ENCODE measurements at places on chromosomes 7 and 10.

DNA sequence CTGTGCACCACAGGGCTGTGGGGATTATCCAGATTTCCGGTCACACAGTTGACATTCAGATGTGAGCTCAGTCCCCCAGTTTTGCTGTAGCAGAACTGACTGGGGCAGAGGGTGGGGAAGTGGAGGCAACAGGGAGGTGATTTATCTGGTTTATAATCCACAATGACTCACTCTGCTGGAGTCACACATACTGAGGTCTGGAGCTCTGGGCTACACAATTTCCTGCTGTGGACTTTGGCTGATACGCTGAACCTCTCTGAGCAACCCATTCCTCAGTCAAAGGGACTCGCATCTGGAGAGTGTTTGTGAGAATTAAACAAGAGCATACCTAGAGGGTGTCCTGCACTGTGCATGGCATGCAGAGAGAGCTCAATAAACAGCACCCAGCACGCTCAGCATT, 64.8 kb upstream of the PLPP4 start:
- no peak overlapping the region for H3K27ac ChIP-seq
- peaks cover 4% of the 10 kb centered on the region for H3K4me1 ChIP-seq
- no peaks in the 10 kb centered on the region for H3K36me3 ChIP-seq
- peak; percentile 73 for DNase-seq

- no peak overlapping the region for H3K4me3 ChIP-seq
- peak; percentile 23 for DNase-seq
- no peaks in the 10 kb centered on the region for H3K4me1 ChIP-seq
These were observed 895 bp downstream of the VSTM2A start for GRCh38 chr7:54543051-54543488.

DNA sequence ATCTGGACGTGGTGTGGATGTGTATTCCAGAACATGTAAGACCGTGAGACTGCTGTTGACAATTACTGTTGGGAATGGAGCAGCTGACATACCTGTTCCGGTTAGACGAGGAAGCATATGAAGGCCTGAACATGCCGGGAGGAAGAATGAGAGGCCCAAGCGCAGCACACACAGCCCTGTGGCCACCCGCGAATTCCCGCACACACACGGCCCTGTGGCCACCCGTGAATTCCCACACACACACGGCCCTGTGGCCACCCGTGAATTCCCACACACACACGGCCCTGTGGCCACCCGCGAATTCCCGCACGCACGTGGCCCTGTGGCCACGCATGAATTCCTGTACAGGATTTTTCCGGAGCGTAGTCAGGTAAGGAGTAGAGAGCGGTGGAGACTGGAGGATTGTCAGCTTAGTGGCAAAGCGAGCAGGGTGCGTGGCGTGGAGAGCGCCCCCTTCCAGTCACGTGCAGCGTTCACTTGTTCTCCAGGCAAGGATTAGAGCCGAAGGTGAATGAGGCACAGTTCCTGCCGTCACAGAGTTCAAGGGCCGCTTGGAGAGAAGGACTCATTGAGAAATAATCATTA, 9.5 kb upstream of the SUN1 start:
- no peaks in the 10 kb centered on the region for H3K27me3 ChIP-seq
- peaks cover 3% of the 10 kb centered on the region for H3K4me1 ChIP-seq
- H3K4me3 ChIP-seq, result no peak overlapping the region
- H3K27ac ChIP-seq, result no peak overlapping the region
- H3K36me3 ChIP-seq, result no peaks in the 10 kb centered on the region

DNA sequence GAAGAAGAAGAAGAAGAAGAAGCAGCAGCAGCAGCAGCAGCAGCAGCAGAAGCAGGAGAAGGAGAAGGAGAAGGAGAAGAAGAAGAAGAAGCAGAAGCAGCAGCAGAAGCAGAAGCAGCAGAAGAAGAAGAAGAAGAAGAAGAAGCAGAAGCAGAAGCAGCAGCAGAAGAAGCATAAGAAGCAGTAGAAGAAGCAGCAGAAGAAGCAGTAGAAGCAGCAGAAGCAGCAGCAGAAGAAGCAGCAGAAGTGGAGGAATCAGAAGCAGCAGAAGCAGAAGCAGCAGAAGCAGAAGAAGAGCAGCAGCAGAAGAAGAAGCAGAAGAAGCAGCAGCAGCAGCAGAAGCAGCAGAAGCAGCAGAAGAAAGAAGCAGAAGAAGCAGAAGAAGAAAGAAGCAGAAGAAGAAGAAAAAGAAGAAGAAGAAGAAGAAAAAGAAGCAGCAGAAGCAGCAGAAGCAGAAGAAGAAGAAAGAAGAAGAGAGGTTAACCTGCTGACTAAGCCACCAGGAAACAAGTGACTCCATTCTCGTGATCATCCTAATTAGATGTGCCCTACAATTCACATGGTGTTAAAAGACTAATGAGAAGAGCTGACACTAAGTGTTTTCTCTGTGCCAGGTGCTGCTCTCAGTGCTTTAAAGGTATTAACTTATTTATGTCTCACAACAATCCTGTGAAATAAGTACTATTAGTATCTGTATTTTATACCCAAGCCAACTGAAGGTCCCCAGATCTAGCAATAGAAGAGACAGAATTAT, 11.6 kb downstream of the CDNF start:
- H3K4me3 ChIP-seq, result no peak overlapping the region
- no peak overlapping the region for H3K27ac ChIP-seq
- no peaks in the 10 kb centered on the region for H3K27me3 ChIP-seq
- H3K4me1 ChIP-seq, result no peaks in the 10 kb centered on the region

- peaks cover 8% of the 10 kb centered on the region for H3K36me3 ChIP-seq
- no peaks in the 10 kb centered on the region for H3K4me1 ChIP-seq
- no peaks in the 10 kb centered on the region for H3K27me3 ChIP-seq
- no peak for DNase-seq
These were observed 34.0 kb downstream of the PPP2R2D start for GRCh38 chr10:131934769-131935168.

DNA sequence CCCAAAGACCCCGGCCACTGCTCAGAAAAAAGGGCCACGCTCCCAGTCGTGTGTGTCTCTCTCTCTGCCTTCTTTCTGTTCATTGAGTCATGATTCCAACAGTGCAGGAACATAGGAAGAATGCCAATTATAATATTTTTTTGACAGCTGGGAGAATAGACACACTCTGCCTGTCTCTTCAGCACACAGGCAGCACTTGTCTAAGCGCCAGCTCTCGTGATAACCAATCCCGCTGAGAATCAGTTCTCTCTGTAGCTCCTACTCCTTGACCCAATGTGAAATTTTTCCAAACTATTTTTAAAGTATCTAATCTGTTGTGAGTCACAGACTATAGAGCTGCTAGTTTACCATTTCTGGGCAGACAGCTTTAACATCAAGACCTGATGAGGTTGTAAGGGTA, 145.7 kb upstream of the RHEB start:
- peaks cover 18% of the 10 kb centered on the region for H3K4me1 ChIP-seq
- peak overlapping the region; percentile 29 for H3K27ac ChIP-seq
- no peaks in the 10 kb centered on the region for H3K36me3 ChIP-seq
- H3K27me3 ChIP-seq, result no peaks in the 10 kb centered on the region
- DNase-seq, result peak; percentile 89
- H3K4me3 ChIP-seq, result no peak overlapping the region

- H3K4me1 ChIP-seq, result peaks cover 40% of the 10 kb centered on the region
- peaks cover 38% of the 10 kb centered on the region for H3K36me3 ChIP-seq
- H3K27ac ChIP-seq, result no peak overlapping the region
- H3K4me3 ChIP-seq, result no peak overlapping the region
- no peaks in the 10 kb centered on the region for H3K27me3 ChIP-seq
These were observed 127.0 kb upstream of the PPIF start for GRCh38 chr10:79220307-79220706.

- no peak overlapping the region for H3K27ac ChIP-seq
- DNase-seq, result no peak
- no peak overlapping the region for H3K4me3 ChIP-seq
- no peaks in the 10 kb centered on the region for H3K4me1 ChIP-seq
- H3K36me3 ChIP-seq, result no peaks in the 10 kb centered on the region
These were observed 78.0 kb upstream of the SORCS3 start for GRCh38 chr10:104563051-104563450.

DNA sequence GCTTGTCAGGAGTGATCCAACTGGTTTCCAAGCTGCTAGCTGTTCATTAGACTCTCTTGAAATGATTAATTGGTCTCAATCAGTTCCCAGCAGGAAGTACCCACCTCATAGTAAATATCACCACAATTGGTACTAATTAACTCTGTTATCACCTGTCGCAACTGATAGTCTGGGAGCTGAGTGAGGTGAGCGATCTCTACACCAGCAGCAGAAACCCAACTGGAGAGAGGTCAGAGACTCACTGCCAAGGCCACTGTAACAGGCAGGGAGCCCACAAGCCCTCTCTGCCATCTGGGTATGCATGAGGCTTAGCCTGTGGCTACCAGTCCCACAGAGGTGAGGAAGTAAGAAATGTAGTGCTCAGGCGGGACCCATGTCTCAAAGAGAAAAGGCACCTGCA, 245.5 kb downstream of the DYNC1I1 start:
- DNase-seq, result no peak
- H3K27me3 ChIP-seq, result no peaks in the 10 kb centered on the region
- H3K4me3 ChIP-seq, result no peak overlapping the region
- H3K4me1 ChIP-seq, result no peaks in the 10 kb centered on the region
- no peak overlapping the region for H3K27ac ChIP-seq
- H3K36me3 ChIP-seq, result no peaks in the 10 kb centered on the region

DNA sequence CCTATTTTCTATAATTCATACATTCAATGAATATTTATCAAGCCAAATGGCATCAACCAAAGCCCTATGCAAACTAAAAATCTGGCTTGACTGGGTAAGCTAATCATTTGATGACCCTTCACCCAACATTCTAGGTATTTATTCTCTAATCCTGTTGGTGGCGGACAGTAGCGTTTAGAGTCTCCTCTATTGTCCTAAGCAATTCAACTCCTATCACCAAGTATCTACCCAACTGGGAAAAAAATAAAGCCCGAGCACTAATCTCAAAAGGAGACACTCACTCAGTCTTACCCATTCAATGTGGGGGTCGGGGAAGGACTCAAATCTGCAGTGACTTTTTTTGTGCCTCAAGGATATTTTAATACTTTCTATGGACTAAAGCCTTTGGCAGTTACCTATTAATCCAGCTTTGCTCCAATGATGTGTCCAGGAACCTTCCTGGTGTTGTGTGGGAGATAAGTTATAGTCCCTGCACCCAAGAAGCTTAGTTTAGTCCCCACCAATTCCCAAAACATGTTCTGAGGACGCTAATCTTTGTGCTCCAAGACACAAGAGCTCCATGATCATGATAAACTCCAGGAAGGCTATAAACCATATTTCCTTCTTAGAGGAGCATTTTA, 30.6 kb downstream of the DNMBP start:
- no peaks in the 10 kb centered on the region for H3K27me3 ChIP-seq
- no peak overlapping the region for H3K27ac ChIP-seq
- H3K4me1 ChIP-seq, result peaks cover 36% of the 10 kb centered on the region
- H3K4me3 ChIP-seq, result no peak overlapping the region

DNA sequence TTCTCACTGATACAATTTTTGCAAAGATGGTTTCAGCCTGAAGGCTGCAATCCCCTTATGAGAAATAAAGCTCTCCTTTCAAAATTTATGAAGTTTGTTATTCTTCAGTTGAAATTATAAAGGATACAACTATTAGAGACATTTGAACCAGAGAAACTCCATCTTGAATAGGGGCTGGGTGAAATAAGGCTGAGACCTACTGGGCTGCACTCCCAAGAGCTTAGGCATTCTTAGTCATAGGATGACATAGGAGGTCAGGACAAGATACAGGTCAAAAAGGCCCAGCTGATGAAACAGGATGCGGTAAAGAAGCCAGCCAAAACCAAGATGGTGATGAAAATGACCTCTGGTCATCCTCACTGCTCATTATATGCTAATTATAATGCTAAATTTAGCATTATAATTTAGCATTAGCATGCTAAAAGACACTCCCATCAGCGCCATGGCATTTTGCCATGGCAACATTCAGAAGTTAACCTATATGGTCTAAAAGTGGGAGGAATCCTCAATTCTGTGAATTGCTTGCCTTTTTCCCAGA, 22.4 kb upstream of the IFIT1B start:
- no peaks in the 10 kb centered on the region for H3K27me3 ChIP-seq
- peak; percentile 59 for DNase-seq
- peaks cover 30% of the 10 kb centered on the region for H3K4me1 ChIP-seq
- no peaks in the 10 kb centered on the region for H3K36me3 ChIP-seq
- no peak overlapping the region for H3K4me3 ChIP-seq

- no peaks in the 10 kb centered on the region for H3K27me3 ChIP-seq
- no peaks in the 10 kb centered on the region for H3K4me1 ChIP-seq
- DNase-seq, result no peak
- no peak overlapping the region for H3K27ac ChIP-seq
- H3K4me3 ChIP-seq, result no peak overlapping the region
These were observed 30.3 kb downstream of the BCAP29 start for GRCh38 chr7:107610323-107610722.

GRCh38 chr7:68143345-68143744, 1146.7 kb downstream of the TYW1 start:
- DNase-seq, result no peak
- no peak overlapping the region for H3K27ac ChIP-seq
- H3K36me3 ChIP-seq, result no peaks in the 10 kb centered on the region
- no peaks in the 10 kb centered on the region for H3K27me3 ChIP-seq

GRCh38 chr10:111077785-111078504, 1.1 kb downstream of the ADRA2A start:
- no peaks in the 10 kb centered on the region for H3K36me3 ChIP-seq
- H3K27ac ChIP-seq, result no peak overlapping the region
- peak overlapping the region; percentile 17 for H3K4me3 ChIP-seq
- peaks cover 16% of the 10 kb centered on the region for H3K4me1 ChIP-seq

GRCh38 chr7:105885387-105886111, 9.2 kb upstream of the ATXN7L1 start:
- H3K4me1 ChIP-seq, result no peaks in the 10 kb centered on the region
- no peak overlapping the region for H3K27ac ChIP-seq
- H3K27me3 ChIP-seq, result no peaks in the 10 kb centered on the region
- no peaks in the 10 kb centered on the region for H3K36me3 ChIP-seq
- no peak overlapping the region for H3K4me3 ChIP-seq

DNA sequence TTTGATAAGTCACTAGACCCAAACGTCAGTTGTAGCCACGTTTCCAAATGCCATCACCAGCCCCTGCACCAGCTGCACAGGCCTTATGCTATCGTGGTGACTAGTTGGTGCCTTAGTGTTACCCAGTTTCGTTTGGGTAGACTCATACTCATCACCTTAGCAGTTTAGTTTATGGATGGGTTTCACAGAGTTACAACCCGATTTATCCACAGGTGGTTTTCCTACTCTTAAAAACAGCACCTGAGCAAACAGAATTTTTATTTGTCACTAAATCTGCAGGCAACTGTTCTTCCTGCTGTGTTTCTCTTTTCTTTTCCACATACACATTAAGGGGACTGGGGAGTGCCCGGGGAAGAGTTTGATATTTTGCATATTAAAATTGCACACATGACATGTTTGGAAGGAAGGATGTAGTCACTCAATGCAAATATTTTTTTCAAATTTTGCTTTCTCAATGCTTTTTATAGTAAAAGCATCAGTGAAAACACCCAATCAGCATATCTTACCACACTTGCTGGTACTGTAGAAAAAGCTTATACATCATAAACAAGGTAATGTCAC, 41.6 kb downstream of the PDSS1 start:
- H3K4me1 ChIP-seq, result peaks cover 5% of the 10 kb centered on the region
- no peaks in the 10 kb centered on the region for H3K27me3 ChIP-seq
- no peak for DNase-seq
- H3K27ac ChIP-seq, result peak overlapping the region; percentile 82
- H3K4me3 ChIP-seq, result no peak overlapping the region
